ENCODE measurements at places on chromosomes 2 and 18.

DNA sequence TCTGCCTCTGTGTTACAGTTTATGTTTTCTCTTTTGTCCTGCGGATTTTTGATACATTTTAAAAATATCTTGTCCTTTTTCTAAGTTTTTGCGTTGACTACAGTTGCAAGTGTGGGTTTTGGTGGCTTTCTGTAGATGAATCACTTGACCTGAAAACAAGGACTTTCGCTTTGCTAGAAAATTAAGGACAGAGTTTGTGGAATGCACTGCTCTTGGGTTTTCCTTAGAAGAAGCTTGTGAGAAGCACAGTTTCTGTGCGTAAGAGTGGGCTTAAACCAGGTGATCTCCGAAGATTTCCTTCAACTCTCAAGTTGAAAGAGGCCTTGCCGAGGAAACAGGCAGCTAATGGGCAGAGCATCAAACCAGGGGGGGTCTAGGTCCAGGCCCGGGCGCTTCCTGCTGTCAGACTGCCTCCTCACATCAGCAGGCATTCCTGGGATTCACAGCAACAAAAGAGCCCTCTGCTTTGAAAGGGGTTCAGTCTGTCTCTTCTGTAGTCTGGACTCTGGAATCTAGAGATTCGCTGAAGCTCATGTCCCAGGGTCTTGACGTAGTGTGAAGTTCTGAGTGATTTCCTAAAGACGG is 17.3 kb downstream of the NCK2 start:
- no peak for DNase-seq

DNA sequence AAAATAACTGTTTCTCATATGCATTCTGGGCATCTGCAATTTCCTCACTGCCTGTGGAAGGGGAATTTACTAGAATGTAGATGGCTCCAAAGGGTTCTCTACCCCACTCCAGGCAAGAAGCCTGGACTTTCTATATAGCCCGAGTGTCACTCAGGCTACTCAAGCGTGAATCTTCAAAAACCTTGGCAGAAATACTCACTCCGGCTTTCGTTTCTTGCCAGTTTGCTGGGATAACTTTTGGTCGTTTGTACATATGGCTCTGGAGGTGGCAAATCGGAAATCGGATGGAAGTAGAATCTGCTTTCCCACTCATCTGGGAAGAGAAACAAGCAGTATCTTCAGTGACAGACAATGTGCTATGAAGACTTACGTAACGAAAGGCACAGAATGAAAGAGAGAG is 30.7 kb downstream of the WIPF1 start:
- no peak for DNase-seq

DNA sequence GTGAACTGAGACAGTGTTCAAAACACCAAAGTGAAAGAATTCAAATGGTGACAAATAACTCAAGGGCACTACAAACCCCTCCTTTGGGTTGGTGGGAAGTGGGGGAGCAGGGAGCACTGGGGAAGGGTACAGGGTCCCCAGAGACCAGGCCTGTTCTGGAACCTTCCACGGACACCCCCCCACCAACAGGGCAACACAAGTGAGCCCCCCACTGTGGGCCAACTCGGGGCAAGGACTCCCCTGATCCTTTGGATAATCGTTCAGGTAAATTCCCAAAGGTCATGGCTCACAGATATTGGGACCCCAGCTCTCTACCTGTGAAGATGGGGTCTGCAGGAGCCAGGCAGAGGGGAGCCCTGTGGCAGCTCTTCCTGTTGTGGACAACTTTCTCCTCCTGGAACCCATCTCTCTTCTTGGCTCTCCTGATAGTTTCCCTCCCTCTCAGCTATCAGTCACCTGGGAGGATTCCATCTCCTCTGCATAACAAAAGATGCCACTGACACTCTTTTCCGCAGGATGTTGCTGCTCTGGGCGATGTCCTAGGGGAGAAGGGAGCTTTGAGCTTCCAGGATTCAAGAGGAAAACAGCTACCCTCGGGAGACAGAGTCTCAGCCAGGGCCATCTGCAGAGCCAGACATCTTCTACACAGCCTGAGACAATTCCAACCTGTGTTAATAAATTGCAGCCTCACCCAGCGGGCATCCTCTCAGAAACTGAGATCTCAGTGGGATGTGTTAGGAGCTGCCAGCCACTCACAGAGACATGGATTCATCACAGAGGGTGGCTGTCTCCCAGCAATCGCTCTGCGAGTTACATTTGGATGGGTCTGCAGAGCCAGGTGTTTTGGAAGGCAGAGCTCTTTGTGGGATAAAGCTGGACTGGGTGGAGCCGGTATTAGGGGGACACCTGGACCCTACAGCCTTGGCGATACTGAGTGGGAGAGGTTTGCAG is 35.4 kb downstream of the MBP start:
- DNase-seq, result no peak

- DNase-seq, result no peak
Observed at GRCh38 chr18:9704233-9705118, 3.6 kb upstream of the RAB31 start.

- DNase-seq, result no peak
Observed at GRCh38 chr18:68847219-68847837, 49.4 kb downstream of the CCDC102B start.

- DNase-seq, result no peak
Observed at GRCh38 chr2:11661891-11662435, 8.0 kb downstream of the NTSR2 start.

GRCh38 chr2:10004401-10004800 is 38.9 kb upstream of the KLF11 start:
- no peak for DNase-seq

GRCh38 chr2:119264781-119265692 is 41.4 kb downstream of the STEAP3 start:
- DNase-seq, result no peak

- DNase-seq, result no peak
Observed at GRCh38 chr18:54389143-54389505, 31.4 kb downstream of the C18orf54 start.

GRCh38 chr2:23692263-23692662 is 234.7 kb downstream of the ATAD2B start:
- no peak for DNase-seq

- DNase-seq, result no peak
Observed at GRCh38 chr2:28979576-28980366, 1.3 kb upstream of the TOGARAM2 start.

GRCh38 chr18:49708662-49709346 is 104.5 kb downstream of the ACAA2 start:
- DNase-seq, result no peak

GRCh38 chr2:166632616-166633015 is 138.6 kb upstream of the SCN7A start:
- no peak for DNase-seq

GRCh38 chr2:209525331-209525730 is 101.5 kb downstream of the MAP2 start:
- DNase-seq, result no peak

GRCh38 chr2:158025255-158025996 is 76.2 kb upstream of the UPP2 start:
- DNase-seq, result no peak

GRCh38 chr2:219476652-219477151 is 22.0 kb upstream of the GMPPA start:
- no peak for DNase-seq

- no peak for DNase-seq
Observed at GRCh38 chr18:26956863-26957262, 91.4 kb upstream of the AQP4 start.

DNA sequence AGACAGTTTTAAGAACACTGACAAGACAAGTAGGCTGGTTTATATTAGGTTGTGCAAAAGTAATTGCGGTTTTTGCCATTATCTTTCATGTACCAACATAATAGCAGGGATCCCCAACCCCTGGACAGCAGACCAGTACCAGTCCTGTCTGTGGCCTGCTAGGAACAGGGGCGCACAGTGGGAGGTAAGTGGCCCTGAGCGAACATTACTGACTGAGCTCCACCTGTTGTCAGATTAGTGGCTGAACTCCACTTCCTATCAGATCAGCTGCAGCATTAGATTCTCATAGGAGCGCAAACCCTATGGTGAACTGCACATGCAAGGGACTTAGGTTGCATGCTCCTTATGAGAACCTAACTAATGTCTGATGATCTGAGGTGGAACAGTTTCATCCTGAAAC is 921.9 kb downstream of the CCDC85A start:
- no peak for DNase-seq

DNA sequence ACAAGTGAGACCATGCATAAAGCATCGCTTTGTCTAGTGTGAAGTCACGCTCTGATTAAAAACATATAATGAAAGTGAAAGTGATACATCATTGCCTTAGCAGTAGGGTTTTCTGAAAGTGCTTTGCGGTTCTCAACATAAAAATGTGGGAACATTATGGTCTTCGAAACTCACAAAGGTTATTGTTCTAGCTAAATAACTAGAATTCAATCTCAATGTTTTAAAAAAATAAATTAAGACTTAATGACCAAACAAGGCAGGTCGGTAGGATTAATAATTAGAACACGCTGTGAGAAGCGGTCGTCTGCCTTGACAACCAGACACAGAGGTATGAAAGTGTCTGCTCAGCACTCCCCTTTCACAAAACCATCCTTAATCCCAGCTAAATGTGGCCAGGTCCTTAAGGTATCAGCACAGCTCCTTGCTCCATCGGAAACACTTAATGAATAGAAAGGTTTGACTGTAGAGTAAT is 42.2 kb downstream of the KLHL14 start:
- no peak for DNase-seq

DNA sequence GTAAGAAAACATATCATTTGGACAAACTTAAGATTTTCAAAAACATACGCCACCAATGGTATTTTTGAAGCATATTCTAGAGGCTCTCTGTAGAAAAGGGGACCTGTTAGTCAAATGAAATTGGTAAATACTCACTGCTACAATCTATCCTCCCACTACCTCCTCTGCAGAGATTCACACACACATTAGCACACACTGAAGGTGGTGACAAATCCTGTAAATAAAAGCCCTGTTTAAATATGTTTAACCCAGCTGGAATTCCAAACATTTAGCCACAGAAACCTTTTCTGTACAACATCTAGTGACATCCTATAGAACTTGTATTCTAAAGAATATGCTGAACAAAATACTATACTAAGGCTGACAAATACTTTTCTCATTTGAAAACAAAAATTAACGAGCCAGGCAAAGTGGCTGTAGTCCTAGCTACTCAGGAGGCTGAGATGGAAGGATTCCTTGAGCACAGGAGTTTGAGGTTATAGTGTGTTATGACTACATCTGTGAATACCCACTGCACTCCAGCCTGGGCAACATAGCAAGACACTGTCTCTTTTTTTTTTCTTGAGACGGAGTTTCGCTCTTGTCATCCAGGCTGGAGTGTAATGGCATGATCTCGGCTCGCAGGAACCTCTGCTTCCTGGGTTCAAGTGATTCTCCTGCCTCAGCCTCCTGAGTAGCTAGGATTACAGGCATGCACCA is 25.9 kb downstream of the ALS2 start:
- DNase-seq, result no peak

DNA sequence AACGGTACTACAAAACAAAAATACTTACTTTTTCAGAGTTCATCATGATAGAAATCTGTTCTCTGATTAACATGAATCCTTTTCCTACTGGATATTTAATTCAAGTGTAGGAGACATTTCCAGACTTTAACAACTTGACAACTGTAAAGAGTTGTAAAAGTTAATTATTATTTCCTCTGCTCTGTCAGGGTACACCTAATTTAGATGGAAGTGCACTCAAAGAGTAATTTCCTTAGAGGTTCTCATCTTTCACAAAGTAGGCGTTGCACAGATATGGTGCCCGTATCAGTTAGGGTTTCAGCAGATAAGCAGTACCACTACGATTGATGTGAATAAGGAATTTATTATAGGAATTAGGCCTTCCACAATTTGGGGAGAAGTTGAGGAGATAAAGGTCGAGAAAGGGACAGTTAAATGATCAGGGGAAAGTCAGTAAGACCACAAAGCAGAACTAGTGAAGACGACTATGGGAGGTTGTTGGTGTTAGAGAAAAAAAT is 16.2 kb upstream of the PDE11A start:
- DNase-seq, result no peak

- DNase-seq, result no peak
Observed at GRCh38 chr2:44110444-44110843, 58.2 kb upstream of the PPM1B start.

- no peak for DNase-seq
Observed at GRCh38 chr2:1713839-1714236, 30.5 kb downstream of the PXDN start.

DNA sequence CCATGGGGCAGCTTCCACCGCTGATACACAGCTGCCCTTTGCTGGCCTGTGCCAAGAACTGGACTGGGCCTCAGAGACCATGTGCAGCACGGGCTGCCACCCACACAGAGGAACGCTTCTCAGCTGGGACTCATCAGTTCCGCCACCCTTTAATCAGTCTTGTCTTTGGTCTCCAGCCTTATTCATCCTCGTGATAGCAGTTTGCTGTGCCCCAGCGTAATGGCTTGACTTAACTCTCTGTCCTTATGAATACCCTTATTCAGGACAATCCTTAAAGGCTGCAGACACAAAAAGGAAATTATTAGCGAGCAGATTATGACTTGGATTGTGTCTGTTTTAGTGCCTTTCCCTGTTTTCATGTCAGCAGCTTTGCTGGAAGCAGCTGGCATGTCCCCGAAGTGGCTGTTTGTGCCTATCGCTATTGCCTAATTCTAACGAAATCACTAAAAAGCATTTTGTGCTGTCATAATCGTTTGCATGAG is 108.9 kb upstream of the DAPL1 start:
- no peak for DNase-seq

GRCh38 chr2:240670402-240670801 is 12.3 kb downstream of the AQP12B start:
- no peak for DNase-seq

DNA sequence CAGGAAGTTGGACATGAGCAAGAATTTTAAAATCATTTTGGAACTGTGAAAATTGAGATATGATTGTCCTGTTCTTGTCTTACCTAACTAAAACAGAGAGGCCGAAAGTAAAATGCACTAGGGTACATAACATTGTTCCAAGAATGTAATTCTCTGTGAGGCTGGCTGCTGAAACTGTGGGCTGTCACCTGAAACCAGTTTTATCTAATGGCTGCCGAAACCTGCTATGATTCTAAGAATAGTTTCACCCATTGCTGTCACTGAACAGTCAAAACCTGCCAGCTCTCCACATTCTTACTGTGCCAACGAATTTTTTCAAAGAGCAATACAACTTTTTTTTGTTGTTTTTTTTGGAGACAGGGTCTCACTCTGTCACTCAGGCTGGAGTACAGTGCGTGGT is 119.3 kb upstream of the ZSWIM2 start:
- no peak for DNase-seq

Data from naive thymus-derived CD8-positive, alpha-beta T cell (primary cell).